ENCODE measurements at places on chromosomes 1 and 21.

- DNase-seq = no peak
Observed at GRCh38 chr1:246160905-246161304, 346.2 kb downstream of the SMYD3 start.

DNA sequence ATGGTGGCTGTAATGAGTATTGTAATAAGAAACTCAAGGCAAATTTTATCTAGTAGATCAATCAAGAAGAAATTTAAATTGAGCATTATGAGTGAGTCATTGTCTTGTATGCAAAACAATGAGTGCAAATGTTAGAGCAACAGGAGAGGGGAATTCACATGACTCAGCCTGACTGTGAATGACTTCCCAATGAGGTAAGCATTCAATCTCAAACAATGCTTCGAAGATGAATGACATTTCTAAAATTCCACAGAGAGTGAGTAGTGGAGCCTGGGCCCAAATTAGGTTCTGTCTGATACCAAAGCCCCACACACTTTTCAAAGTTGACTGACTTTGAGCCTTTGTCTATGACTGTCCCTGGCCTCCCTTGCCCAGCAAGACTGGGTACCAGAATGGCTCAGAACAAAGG is 738.0 kb downstream of the PTPRU start:
- no peak for DNase-seq

- no peak for DNase-seq
Observed at GRCh38 chr1:165994107-165994506, 166.7 kb downstream of the UCK2 start.

DNA sequence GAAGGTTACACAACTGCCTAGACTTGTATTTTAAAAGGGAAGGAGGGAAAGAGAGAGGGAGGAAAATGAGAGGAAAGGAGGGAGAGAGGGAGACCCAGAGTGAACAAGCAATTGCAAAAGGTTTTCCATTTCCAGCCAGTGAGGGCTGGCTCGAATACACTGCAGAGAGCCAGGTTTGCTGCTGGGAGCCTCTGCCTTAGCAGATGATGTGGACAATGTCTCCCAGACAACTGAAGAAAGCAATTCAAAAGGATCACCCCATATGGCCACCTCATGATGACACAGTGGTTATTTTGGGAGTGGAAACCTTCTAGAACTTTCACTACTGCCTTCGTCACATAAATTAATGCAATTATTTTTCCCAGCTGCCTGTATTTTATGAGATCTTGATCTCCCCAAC is 86.4 kb downstream of the BCAR3 start:
- no peak for DNase-seq

DNA sequence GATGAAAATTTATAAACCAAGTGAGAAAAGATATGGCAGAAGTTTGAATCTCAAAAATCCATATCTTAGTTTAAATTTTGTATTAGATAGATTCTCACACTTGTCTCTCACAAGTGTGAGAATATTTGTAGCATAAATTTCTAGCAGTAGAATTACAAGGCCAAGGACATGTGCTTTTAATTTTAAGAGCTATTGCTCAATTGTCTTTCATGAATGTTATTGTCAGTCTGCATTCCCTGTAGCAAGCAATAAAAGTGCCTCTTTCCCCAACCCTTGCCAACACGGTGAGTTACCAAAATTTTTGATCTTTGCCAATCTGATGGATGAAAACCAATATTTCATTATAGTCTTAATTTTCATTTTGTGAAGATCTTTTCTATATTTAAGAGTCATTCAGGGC is 64.0 kb downstream of the CTH start:
- DNase-seq = no peak

DNA sequence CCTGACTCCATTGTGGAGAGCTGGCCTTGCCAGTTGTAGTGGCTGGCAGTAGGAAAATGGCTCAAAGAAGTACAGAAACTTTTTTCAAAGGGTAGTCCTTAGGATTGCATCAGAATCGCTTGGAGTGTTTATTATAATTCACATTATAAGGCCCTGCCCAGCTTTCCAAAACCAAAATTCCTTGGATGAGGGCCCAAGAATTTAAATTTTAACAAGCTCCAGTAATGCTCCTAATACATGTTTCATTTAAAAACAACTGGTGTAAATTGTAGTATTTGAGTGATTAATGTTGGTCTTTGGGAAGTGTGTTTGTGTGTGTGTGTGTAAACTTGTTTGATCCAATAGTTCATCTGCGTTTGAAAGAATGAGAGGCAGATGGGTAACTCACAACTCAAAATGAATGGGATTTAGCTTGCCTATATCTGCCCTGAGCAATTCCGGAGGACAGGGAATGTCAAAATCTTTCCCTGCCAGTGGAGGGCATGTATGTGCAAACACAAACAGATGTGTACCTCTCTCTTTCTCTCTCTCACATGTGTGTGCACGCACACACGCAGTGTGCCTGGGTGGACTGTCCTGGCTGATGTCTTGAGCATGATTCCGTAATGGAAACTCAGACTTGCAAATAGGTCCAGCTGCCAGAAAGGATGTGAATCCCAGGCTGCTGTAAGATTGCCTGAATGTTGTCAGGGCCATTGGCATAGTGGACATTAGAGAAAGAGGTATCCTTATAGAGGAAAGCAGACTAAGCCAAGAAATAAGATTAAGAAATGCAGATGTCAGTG is 293.1 kb downstream of the LMX1A start:
- no peak for DNase-seq

GRCh38 chr1:52268372-52268771 is 97.6 kb downstream of the CC2D1B start:
- DNase-seq = no peak

DNA sequence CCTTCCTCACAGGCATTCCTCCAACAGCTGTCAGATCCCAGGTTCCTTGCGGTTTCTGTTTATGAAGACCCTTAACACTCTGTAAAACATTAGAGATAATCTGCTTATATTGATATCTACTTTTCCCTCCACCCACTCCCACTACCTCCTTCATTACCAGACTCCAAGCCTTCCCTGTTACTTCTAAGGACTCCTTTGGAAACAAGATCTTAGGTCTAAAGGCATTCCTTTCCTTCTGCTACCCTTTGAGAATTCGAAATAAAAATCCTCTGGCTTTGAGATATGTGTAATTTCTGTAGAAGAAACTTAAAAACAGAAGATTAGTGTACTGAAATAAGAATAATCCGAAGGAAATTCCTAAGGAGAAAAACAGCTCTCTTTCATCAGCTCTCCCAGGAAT is 23.7 kb upstream of the LYPLAL1 start:
- DNase-seq = no peak

DNA sequence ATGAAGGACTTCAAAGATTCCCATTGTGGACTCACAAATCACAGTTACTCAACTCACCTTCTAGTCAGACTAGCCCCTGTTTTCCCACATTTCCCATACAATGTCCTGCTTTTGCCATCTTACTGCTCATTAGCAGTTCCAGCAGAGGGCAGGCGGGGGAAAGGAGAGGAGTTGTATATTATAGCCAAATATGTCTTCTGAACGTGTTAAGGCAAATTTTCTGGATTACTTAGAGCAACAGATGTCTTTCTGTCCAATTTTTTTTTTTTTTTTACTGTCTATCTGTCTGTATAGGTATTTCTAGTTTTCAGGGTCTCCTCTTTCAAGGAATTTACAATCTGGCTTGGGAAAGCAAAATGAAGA is 29.9 kb upstream of the DDAH1 start:
- DNase-seq = no peak

DNA sequence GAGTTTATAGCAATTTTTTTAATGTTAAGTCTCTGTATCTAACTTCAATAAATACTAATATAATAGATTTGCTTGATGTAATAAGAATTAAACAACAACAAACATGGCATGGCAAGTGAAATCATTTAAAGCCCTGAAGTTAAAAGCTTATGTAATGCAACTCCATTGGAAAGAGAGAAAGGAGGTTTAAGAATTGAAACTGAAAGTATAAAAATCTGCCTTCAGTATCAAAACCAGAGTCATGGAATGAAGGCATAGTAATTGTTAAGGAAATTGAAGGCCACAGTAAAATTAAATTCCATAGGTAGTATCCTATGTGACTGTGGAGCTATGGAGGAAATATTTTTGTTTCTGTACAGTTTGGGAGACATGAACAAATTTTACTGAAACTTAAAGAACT is 55.1 kb downstream of the PRDX6 start:
- DNase-seq = no peak

DNA sequence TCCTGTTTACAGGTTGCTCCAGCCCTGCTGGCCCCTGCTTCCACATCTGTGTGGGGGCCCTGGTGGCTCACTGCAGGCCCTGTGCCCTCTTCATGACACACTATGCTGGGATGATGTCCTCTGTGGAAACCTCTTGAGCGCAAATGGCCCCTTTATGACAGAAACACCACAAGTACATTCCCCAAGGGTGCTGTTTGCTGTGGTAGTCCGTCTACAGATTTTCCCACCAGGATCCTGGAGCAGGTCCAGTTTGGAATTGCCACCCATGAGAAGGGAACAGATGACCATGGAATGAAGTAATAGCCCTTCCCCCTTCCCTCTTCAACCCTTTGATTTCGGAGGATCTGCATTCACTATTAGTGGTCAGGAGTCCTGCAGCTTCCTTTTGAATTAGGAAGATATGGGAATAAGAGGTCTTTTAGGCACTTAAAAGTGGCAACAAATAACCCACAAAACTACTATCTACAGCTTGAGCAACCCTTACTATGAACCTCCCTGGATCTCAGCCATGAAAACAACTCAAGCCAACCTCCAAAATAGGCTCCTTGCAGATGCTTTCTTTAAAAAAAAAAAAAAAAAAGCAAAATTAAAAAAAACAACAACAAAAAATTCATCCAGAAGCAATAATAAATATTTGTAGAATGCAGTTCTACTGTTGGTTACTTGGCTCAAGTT is 121.9 kb upstream of the TSPAN2 start:
- DNase-seq = no peak

GRCh38 chr1:69967245-69967766 is 238.1 kb downstream of the LRRC40 start:
- DNase-seq = no peak

DNA sequence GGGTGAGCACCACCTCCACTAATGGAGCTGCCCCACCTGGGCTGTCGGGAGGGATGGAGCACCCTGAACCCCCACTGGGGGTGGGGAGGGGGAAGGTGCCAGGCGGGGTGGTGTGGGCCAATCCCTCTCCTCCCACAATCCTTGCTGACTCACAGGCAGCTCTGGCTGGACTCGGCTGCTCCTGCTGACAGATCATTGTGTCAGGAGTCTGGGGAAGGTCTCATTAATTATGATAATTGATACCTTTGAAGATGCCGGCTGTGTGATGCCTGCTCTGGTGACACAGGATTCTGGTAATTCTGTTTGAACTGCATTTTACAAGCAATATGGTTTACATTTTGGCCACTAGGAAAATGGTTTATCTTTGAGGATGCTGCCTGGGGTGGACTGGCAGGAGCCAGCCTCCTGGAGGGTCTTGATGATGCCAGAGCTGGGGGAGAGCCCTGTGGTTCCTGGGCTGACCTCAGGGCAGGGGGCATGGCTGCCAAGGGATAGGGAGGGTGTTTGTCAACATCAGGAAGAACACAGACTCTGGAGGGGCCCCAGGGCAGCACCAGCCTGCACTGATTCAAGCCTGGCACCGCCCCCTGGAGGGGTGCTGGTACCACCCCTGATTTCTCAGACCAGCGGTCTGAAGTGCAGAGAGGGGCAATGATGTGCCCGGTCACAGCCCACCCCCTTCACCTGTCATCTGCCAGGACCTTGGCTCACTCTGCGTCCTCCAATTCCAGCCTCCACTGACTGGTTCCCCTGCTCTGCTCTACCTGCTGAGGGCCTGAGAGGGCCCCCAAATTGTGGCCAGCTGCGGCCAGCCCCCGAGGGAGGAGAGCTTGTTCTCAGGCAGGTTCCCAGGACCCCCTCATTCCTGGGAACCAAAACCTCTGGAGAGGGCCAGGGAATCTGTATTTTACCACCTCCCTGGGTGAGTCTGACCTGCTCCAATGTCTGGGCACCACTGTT is 338.8 kb downstream of the MATN1 start:
- DNase-seq = no peak

GRCh38 chr1:76219366-76219818 is 144.8 kb downstream of the ST6GALNAC3 start:
- no peak for DNase-seq

DNA sequence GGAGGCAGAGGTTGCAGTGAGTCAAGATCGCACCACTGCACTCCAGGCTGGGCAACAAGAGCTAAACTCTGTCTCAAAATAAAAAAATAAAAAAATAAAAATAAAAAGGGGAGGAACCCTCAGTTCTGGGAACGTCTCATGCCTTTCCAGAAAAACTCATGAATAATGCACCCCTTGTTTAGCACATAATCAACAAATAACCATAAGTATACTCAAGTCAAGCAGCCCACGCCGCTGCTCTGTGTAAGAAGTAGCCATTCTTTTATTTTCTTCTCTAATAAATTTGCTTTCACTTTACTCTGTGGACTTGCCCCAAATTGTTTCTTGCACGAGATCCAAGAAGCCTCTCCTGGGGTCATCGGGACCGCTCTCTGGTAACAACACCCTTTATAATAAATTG is 14.5 kb upstream of the ACTA1 start:
- DNase-seq = no peak

DNA sequence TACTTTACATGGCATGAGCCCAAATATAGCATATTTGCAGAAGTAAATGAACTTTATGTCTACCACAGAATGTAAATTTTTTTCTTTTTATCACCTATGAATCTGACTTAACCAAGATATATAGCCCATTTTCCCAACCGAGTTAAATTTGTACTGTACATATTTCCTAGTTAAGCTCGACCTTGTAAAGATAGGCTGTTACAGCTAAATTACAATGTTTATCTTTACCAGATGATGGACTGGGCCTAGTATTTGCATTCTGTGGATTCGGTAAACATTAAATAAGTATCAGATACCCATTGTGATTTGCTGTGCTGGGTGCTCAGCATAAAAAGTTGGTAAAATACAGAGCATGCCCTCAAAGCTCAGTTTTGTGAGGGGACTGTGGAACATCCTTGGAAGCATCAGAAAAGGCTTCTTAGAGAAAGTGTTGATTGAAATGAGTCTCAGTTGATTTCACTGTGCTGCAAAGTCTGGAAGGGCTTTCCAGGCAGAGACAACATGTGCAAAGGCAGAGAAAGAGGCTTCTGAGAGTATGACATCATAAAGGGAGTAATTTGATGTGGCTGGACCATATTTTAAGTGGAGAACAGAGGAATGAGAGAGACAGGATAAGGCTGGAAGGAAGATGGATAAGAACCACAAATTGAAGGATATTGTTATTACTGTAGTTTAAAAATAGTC is 27.4 kb downstream of the MORC3 start:
- no peak for DNase-seq

DNA sequence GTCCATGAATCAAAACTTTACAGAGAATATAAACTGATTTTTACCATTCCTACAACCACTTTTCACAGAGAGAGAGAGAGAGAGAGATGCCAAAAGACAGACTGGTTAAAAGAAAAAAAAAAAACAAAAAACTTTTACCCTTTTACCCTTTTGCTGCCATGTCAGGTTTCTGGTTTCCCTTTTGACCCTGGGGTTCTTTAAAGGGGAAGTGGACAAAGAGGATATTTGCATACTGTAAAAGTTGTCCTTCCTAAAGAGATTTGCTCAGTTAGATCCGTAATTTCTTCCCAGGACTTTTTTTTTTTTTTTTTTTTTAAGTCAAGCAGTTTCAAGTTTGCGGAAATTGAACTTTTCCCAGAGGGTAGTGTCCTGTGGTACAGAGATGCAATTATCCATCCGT is 287.8 kb upstream of the RGS18 start:
- DNase-seq = no peak

Data from stimulated activated CD4-positive, alpha-beta T cell treated with anti-CD3 and anti-CD28 coated beads, Interleukin-1b, Interleukin-23, amount 100 ng/mL, for 24 hours (primary cell).